Daoy (cell line): ENCODE measurements at places on chromosomes 6 and 20. TPM values are rescaled to one million over a fixed set of nuclear protein-coding genes. Genes with fewer than 3 reads are reported as not detected.

ELOVL2 gene
- 11.3 and 11.5 TPM in 2 replicates for total RNA-seq

WFDC13 gene
- total RNA-seq = not detected in 2 replicates

CD24 gene
- 193 and 230 TPM in 2 replicates for total RNA-seq

PLN gene
- total RNA-seq = not detected in 2 replicates

BRPF3 gene
- total RNA-seq = 7.2 and 10.0 TPM in 2 replicates

TREML1 gene
- total RNA-seq = not detected in 2 replicates

SIRPB1 gene
- total RNA-seq = 0.06 and 0.11 TPM in 2 replicates
